ENCODE measurements at places on chromosomes 2 and 18. TPM values are rescaled to one million over a fixed set of nuclear protein-coding genes. Genes with fewer than 3 reads are reported as not detected.
A peak's percentile ranks its signal among the peaks of the same experiment; 100 is the strongest.

- DNase-seq = peak; percentile 74
Observed at GRCh38 chr2:10499275-10499907, 51.3 kb upstream of the ODC1 start.

- DNase-seq = no peak
Observed at GRCh38 chr2:23844905-23845304, 82.0 kb downstream of the ATAD2B start.

DNA sequence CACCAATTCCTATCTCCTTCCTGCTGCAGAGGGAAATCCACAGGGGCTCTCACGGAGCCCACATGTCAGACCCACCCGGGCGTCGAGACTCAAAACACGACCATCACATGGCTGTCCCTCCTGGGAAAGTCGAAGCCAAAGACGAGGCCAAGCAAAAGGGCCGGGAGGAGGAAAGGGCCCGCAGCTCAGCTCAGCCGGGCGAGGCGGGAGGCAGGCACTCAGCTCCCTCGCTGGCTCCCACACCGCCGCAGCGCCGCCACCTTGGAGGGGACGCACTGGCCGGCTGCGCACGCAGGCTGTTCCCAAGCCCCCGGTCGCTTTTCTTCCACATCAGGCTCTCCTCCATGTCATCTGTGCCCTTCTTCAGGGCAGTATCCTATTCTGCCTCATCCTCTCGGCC is 130.4 kb downstream of the L3MBTL4 start:
- no peak for DNase-seq

DNA sequence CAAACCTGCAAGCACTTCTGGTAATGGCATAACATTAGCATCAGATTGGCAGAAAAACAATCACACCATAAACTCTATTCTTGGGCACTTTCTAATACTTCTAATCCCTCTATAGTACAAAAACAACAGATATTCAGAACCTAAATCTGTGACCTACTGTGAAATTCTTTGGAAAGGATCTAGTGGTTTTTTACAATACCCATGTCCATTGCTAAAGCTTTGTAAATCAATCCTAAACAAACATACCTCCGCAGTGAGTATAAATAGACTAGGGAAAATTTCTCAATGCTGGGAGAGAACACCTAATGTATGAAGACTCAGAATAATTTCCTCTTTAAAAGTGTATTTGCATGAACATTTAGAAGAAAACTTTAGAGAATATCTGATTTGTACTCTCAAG is 1098.5 kb upstream of the DDX18 start:
- no peak for DNase-seq

DNA sequence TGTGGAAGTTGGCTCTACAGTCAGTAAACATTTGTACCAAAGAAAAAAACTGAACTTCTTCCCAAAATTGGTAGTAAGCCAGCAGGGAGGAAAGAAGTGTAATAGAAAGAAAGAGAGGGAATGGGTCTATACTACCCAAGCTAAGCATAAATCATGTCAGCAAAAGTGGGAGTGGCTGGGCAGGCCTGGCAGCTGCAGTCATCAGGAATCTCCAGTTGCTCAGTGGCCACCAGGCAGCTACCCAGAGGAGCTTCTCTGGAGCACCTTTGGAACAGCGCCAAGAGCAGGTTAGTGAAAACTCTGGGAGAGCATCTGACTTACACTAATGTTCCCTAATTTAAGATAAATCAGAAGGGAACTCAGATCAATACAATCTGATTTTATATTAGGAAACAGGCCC is 14.3 kb downstream of the FRZB start:
- DNase-seq = no peak

- no peak for DNase-seq
Observed at GRCh38 chr2:3736112-3736511, 32.7 kb downstream of the DCDC2C start.

GRCh38 chr2:101264360-101264939 is 11.8 kb downstream of the CNOT11 start:
- DNase-seq = no peak

DNA sequence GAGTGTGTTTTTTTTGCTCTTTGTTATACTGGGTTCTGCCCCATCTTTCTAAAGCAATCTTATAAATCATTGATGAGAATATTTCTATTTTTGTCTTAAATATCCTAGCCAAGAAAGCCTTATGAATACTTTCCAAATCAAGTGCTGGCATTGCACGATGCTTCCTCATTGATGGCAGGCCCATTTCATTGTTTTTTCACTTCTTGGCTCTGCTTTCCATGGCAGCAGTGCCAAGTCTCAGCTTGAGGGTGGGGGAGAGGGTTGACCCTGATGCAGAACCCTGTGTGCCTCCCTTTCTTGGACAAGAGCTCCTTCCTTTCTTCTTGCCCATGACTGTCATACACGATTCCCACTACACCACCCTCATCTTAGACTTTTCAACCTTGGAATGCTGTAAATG is 16.7 kb upstream of the CELF4 start:
- DNase-seq = no peak

- peak; percentile 61 for DNase-seq
Observed at GRCh38 chr2:119245076-119245840, 21.6 kb downstream of the STEAP3 start.

DNA sequence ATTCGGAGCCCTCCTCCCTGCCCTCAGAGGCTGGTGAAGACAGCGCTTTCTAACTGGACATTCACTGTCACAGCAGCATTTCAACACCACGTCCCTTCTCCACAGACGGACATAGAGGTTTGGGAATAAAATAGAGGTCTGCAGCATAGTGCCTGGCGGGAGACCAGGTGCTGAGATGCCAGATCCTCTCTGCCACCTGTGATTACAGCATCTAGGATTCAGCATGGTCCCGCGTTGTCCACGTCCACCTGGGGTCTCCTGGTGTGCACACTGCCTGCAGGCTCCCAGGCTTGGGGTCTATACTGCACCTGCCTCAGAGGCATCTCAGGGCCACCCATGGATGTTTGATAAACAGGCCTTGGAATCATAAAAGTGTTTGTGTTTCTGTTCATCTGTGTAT is 175.5 kb downstream of the TMEM18 start:
- no peak for DNase-seq

GRCh38 chr2:227853204-227853629 is 18.2 kb upstream of the DAW1 start:
- no peak for DNase-seq

DNA sequence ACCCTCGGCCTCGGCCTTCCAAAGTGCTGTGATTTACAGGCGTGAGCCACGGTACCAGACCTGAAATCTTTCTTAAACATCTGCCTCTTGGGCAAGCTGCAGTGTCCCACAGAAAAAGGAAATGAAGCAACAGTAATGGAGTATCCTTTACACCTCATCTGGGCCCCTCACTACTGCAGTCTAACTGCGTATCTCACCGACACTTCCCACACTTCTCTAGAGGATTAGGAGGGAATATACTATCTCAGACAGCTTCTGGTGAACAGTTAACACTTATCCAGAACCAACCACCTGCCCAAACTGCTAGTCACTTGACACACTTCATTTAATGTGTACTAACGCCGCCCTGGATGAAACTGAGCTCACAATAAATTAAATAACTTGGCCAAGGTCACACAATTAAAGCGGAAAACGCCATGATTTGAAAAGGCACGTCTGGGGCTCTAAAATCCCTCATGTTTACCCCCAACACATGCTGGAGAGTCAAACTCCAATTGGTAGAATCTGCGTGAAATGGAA is 993 bp downstream of the COX7A2L start:
- DNase-seq = peak; percentile 66

The RAB6C gene
- total RNA-seq = not detected

The ITGB1BP1 gene
- total RNA-seq = 32.4 TPM

The AGXT gene
- not detected for total RNA-seq

The IL1B gene
- total RNA-seq = not detected

The ZNF396 gene
- 3.3 TPM for total RNA-seq

The ST8SIA5 gene
- under 0.01 TPM for total RNA-seq

Data from osteoblast (primary cell).